GM23248 (cell line): ENCODE measurements at places on chromosomes 3 and 15. TPM values are rescaled to one million over a fixed set of nuclear protein-coding genes. Genes with fewer than 3 reads are reported as not detected.
A peak's percentile ranks its signal among the peaks of the same experiment; 100 is the strongest.

DNA sequence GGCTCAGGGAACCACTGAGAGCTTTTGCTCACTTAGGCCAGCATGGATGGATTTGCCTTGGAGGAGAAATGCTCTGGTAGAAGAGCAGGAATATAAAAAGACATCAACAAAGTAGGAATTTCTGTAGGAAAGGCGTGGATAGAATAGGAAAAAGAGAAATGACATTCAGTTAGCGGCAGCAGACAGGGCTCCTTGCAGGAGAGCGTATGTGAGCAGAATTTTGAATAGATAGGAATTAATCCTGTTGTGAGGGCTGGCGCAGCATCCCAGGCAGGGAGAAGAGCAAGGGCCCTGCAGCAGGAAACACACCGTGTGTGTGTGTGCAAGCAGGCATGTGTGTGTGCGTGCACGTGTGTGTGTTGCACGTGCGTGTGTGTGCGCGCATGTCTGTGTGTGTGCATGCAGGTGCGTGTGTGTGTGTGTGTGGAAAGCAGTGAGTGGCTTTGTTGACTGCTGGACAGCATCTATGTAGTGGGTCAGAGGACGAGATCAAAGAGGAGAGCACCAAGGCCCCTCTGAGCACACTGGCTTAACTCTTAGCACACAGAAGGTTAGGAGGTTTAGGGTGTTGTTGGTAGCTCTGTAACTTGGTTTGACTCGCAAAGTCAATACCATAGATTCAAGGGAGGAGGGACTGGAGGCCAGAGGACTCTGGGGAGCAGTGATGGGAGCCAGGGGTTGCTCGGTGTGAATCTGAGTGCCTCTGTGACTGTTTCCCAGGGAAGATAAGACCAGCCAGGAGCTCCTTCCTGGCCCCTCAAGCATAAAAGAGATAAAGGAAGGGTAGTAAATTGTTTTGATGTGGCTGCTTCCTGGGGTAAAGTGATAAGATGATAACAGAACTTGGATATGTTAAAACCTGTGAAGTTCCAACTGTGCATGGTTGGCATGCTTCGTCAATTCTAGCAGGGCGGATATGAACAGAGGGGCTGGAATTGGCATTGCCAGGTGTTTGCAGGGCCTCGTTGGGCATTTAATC is 639.5 kb downstream of the NR2F2 start:
- H3K4me3 ChIP-seq = no peak overlapping the region
- no peak for DNase-seq
- H3K4me1 ChIP-seq = no peaks in the 10 kb centered on the region
- H3K36me3 ChIP-seq = no peaks in the 10 kb centered on the region
- no peak overlapping the region for H3K27ac ChIP-seq
- no peaks in the 10 kb centered on the region for H3K27me3 ChIP-seq

DNA sequence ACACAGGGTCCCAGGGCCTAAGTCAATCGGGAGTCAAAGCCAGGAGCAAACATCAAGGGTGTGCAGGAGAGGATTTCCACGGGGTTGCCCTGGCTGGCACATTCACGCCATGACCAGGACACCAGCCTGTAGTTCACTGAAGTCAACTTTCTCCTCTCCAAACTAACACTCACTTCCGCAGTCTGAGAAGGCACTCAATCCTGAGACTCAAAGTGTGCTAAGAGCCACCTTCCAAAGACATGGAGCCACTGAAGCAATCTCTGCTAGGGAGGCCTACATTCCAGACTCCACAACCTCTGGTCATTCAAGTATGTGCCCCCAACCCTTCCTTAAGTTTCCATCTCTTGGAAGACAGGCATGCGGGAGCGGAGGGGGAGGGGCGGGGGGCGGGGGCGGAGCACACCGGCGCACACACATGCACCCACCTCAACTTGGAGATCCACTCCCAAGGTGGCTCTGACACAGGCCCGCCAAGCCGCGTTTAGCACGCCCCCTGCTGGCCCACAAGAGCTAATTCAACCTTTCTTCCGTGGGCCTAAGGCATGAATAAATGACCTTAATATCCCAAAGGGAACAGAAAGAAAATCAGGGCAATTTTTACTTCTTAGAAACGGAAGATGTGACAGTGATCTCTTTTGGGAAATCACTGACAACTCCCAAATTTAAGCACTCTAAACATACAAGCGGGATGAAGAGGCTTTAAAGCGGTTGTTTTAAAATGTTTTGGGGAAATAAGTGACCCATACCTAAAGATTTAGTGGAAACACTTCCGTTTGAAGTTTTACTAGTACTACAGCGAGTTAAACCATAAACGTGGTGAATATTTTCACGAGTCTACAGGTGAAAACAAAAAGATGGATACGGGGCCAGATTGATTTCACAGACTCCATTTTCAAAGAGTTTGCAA is 162.5 kb upstream of the CHRNA7 start:
- H3K4me3 ChIP-seq = no peak overlapping the region
- no peaks in the 10 kb centered on the region; the same call in 1 of the 2 replicates for H3K27me3 ChIP-seq
- H3K4me1 ChIP-seq = no peaks in the 10 kb centered on the region
- peak; percentile 61 for DNase-seq
- H3K27ac ChIP-seq = no peak overlapping the region

DNA sequence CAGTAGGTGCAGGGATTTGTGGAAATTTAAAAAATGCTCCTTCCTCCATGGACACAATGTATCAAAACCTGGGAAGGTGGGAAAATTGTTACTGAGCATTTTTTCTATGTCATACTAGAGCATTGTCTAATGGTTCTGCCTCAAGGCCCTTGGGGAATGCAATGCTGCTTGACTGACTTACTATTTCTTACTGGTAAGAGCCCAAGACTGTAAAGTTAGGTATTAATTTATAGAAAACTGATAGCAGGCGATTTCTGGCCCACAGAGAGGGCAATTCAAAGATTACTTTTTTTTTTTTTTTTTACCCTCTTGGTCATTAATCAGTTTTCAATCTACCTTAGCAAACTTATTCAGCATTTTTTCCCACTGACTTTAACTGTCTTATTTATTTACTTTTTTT is 38.5 kb upstream of the MRPL3 start:
- DNase-seq = no peak
- H3K4me1 ChIP-seq = peaks cover 27% of the 10 kb centered on the region
- H3K4me3 ChIP-seq = no peak overlapping the region

RPP25 gene
- 4.0 and 4.5 TPM in 2 replicates for total RNA-seq

ACOX2 gene
- 7.5 and 9.7 TPM in 2 replicates for total RNA-seq
